ENCODE measurements at places on chromosomes 7 and 10.

- DNase-seq = no peak
These were observed 110.1 kb downstream of the CD36 start for GRCh38 chr7:80748363-80749042.

- DNase-seq = no peak
These were observed 30.0 kb upstream of the SLF2 start for GRCh38 chr10:100882671-100883311.

GRCh38 chr10:17077346-17077781, 52.2 kb downstream of the CUBN start:
- no peak for DNase-seq

DNA sequence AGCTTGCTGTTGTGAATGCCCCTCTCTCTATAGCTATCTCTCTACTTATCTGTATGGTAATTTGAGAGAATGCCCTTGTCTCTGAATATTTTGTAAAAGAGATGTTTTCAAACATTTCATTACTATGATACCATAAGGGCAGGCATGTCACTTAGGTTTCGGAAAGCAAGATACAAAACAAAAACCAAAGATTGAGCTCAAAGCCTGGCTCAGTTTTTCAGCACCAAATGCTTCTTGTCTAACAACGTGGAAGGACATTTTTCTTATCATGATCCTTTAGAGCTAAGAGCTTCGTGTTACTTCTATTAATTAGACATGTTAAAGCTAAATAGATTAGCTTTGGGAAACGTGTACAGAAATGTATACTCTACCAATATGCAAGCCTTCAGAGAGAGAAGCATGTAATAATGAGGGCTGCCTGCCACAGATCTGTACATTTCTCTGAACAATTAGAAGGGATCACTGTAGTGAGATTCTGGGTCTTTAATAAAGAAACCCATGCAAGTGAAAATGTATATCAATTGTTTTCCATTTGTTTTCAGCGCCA, 148.9 kb downstream of the ARID5B start:
- no peak for DNase-seq

- DNase-seq = no peak
These were observed 1.5 kb upstream of the PCOLCE start for GRCh38 chr7:100600730-100601038.

DNA sequence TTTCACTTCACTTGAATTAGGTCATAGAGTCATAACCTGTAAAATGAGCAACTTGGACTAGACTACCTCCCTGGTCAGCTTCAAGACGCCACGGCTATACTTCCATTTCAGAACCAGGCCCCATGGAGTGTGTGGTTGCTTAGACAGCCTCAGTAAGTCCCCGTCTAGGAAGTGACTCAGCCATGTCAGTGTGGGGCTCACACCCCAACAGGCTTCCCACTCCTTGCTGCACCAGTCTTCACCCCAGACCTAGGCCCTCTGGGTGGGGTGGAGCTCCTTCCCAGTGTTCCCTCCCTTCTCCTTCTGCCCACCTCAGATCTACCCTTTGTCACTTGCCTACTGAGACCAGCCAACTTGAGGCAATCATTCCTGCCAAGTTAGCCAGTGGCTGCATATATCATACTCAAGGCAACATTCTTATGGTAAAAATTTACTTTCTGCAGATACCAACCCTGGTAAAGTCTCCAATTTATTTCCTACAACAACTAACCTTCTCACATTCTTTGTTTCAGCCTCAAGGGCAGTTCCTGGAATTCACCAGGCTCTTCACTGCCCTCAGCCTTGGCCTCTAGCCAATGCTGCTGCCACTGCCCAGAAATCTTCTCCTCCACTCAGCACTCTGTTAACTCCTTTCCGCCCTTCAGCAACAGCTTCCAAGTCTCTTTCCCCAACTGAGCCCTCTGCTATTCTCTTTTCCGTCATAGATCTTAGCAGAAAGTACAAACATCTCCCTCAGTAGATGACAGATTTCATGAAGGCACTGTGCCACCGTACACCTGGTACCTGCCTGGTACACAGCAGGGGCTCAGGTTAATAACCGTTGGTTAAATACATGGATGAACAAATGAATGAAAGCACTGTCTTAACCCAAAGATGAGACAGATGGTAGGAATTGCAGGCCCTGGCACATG, 31.3 kb upstream of the ZNRF2 start:
- peak; percentile 68 for DNase-seq

- no peak for DNase-seq
These were observed 478.3 kb downstream of the TNS3 start for GRCh38 chr7:47103498-47104205.

DNA sequence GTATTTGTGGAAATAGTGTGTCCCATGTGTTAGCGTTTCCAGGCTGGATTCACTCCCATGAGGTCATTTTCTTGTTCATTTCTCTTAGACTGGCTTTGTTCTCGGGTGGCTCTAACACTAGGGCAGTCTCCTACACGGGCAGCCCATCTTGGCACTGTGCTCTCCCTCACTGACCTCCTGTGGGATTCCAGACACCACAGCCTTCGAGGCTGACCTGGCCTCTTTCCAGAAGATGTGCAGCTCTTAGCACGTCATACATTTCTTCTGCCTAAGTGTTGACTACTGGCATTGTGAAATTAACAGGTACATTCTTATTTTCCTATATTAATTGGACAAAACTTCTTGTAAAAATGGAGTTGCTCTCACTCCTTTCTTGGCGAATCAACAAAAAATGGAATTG, 72.8 kb downstream of the INSYN2A start:
- no peak for DNase-seq

DNA sequence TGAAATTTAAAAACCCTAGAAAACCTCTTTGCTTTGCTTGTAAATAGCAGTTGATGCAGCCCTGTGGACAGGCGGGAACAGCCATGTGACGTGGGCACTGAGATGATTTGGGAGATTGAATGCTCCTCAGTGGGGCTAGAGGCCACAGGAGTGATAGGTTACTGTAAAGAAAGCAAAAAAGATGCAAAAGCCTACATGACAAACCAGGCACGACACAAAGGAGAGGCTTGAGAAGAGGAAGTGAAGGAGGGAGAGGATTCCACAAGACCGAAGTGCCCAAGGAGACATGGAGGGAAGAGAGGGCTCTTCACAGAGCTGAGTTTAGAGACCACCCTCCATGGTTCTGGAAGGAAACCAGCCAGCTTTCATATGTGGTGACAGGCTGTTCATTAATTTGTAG, 25.7 kb downstream of the IKZF1 start:
- DNase-seq = no peak

- DNase-seq = no peak
These were observed 28.9 kb downstream of the PSAP start for GRCh38 chr10:71821909-71822763.

GRCh38 chr7:127253281-127254162, 781 bp upstream of the GRM8 start:
- peak; percentile 79 for DNase-seq

GRCh38 chr10:59680199-59680598, 29.5 kb downstream of the SLC16A9 start:
- no peak for DNase-seq

GRCh38 chr10:131549116-131549515, 237.6 kb upstream of the TCERG1L start:
- DNase-seq = no peak

DNA sequence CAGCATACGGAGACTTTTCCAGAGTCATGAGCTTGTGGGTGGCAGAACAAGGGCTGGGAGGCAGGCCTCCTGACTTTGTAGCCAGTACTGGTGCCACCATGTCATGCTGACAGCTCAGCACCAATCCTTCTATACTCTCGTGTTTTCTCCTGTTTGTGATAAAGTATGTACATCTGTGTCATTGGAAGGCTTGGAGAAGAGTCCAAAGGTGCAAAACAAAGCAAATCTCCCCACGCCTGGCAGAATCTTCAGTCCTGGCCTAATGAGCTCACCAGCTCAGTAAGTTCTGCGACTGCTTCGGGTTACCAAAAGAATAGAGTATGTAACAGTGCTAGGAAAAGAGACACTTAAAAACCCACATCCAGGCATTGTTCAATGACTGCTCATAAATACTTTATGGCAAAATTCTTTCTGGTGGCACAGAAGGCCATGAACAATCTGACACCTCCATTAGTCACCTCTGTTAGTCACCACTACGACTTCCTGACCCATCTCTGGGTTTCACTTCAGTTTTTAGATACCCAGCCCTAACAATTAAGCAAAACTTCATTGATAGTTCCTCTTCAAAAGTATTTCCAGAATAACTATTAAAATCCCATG, 24.5 kb downstream of the STEAP1 start:
- DNase-seq = no peak

- no peak for DNase-seq
These were observed 26.4 kb upstream of the YAE1 start for GRCh38 chr7:39539816-39540215.

- DNase-seq = no peak
These were observed 224.8 kb downstream of the KIAA1217 start for GRCh38 chr10:24433705-24434104.

- no peak for DNase-seq
These were observed 19.3 kb upstream of the PRKAR1B start for GRCh38 chr7:746155-747061.

DNA sequence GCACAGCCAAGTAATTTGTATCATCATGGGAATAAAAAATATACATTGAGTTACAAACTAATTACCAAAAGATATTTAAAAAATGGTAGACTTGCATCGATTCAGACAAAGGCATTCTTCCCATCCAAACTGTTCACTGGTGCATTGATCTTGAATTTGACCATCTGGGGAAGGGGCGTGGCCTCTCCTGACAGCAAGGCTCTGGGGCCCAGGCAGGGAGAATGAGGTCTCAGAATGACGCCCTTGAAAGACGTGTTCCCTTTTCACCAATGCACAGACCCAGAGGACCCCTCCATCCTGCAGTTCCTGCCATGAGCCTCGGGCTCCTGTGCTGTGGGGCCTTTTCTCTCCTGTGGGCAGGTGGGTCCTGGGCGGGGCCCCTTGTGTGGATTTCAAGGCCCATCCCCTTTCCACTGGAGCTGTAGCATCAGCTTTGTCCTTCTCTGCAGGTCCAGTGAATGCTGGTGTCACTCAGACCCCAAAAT, 91.1 kb upstream of the PRSS58 start:
- no peak for DNase-seq

GRCh38 chr10:58742141-58742540, 229.5 kb downstream of the BICC1 start:
- no peak for DNase-seq

DNA sequence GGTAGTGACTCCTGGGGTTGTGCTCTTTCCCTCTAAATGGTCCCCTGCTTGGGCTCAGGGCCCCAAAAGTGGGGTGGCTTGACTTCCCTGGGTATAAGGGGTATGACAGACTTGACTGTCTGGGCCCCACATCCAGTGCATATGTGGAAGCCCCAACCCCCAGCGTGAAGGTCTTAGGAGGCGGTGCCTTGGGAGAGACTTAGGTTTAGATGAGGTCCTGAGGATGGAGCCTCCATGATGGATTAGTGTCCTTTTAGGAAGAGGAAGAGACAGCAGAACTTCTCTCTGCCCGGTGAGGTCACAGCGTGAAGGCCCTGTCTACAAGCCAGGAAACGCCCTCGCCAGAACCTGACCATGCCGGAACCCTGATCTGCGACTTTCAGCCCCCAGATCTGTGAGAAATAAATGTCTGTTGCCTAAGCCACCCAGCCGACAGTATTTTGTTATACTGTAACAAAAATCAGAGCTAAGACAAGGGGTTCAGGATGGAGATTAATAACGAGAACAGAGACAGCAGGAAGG, 23.8 kb downstream of the PODXL start:
- DNase-seq = no peak

- no peak for DNase-seq
These were observed 534.6 kb upstream of the PHF14 start for GRCh38 chr7:10439027-10439426.

GRCh38 chr7:48148311-48148710, 22.9 kb upstream of the ABCA13 start:
- no peak for DNase-seq

GRCh38 chr10:30858499-30858898, 173.2 kb downstream of the ZNF438 start:
- DNase-seq = no peak

- DNase-seq = no peak
These were observed 531.3 kb downstream of the ATRNL1 start for GRCh38 chr10:115624448-115624847.

DNA sequence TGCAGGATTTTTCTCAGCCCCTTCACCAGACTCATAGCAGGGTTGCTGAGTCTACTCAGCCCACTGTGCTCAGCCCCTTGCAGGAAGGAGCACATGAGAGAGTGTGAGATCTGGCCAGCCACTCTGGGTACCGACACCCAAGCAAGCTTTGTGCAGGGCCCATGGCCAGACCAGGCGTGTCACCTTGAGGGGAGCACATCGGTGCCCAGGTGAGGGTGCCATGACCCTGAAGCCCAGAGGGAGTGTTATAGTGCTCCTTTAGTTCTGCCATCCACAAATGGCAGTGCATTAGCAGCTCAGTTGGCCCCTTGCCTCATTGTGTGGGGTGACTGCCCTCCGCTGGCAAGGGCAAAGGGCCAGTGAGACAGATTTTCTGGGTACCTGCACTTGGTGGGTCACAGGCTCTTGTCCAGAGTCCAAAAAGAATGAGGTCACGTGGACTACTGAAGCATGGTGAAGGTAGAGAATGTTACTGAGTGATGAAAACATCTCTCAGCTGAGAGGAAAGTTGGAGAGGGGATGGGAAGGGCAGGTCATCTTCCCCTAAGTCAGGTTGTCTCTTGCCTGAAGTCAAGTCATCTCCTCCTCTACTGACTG, 181.8 kb downstream of the MACC1 start:
- no peak for DNase-seq

DNA sequence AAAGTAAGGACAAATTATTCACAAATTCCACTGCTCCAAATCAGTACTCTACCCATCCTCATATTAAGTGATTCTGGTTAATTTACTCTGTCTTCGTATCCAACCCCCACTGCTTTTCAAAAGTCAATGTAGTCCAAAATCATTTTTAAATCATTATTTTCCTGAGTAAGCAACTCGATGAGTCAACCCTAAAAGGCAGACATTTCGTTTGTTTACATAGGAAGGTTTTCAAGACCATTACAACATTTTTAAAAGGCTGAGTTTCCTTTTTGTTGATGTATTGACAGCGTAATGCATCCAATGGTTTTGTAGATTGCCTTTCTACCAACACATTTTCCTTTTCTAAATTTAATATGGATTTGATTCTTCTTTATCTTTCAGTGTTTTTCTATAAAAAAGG, 523.0 kb upstream of the ANKRD30A start:
- no peak for DNase-seq

GRCh38 chr10:48910548-48910947, 29.1 kb downstream of the LRRC18 start:
- no peak for DNase-seq

- DNase-seq = no peak
These were observed 3.2 kb downstream of the PSMA2 start for GRCh38 chr7:42928754-42929153.

DNA sequence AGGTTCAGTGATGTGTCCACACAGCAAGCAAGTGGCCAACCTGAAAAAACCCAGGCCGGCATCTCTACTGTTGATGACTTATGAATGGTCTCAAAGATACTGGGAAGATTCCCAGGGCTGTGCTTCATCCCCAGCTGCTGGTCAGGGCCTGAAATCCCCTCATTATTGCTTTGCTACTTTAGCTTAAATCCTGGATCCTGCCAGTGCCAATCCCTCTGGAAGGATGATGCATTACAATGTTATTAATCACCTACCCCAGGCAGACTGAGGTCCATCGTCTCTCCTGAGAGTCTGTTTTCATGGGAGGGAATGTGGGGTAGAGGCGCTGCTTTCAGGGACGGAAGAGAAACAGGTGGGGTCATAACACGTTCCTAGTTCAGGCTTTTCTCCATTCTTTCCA, 371.6 kb downstream of the RPS24 start:
- DNase-seq = no peak

Measured in head of caudate nucleus (tissue), 42 donors.